Activated CD4-positive, alpha-beta memory T cell treated with anti-CD3 and anti-CD28 coated beads for 36 hours (primary cell): ENCODE measurements at places on chromosomes 7 and 10. TPM values are rescaled to one million over a fixed set of nuclear protein-coding genes. Genes with fewer than 3 reads are reported as not detected.

- no peak for DNase-seq
These were observed 3.5 kb upstream of the NACAD start for GRCh38 chr7:45092100-45092930.

- peak; percentile 24 for DNase-seq
These were observed 104.3 kb upstream of the PLXNA4 start for GRCh38 chr7:132680590-132680989.

DNA sequence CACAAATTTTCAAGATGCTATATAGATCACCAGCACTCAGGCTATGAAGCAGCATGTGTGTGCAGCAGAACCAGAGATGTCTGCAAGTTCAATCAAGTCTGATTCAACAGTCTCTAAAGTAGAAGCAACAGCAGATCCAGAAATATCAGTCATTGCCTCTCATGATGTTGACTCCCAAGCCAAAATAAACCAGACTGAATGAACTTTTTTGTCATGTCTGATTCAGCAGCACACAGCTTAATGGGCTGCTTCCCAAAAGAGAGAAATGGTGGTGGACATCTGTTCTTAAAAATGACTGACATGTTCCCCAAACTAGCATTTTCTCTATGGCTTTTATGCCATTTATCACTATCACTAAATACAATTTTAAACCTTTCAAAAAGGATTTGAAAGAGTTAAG, 53.8 kb downstream of the TMEM26 start:
- no peak for DNase-seq

- DNase-seq: no peak
These were observed 374.8 kb upstream of the AKR1E2 start for GRCh38 chr10:4450981-4451908.

DNA sequence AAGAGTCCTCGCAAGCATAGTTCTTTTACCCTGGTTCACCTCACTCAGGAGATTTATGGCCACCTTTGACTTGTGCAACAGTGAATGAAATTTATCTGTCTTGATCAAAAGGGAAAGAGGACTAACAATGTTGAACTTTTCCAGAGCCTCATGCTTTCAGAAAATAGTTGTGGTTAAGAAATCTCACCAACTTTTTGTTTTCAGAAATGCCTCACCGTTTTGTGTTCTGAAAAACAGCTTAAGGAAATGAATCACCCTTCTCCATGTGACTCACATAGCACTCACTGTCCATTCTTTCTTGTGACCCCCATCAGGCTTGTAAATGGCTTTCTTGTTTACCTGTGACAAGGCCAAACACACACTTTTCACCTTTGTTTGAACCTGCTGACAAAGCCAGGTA, 148.6 kb upstream of the FAM3C start:
- DNase-seq: no peak

DNA sequence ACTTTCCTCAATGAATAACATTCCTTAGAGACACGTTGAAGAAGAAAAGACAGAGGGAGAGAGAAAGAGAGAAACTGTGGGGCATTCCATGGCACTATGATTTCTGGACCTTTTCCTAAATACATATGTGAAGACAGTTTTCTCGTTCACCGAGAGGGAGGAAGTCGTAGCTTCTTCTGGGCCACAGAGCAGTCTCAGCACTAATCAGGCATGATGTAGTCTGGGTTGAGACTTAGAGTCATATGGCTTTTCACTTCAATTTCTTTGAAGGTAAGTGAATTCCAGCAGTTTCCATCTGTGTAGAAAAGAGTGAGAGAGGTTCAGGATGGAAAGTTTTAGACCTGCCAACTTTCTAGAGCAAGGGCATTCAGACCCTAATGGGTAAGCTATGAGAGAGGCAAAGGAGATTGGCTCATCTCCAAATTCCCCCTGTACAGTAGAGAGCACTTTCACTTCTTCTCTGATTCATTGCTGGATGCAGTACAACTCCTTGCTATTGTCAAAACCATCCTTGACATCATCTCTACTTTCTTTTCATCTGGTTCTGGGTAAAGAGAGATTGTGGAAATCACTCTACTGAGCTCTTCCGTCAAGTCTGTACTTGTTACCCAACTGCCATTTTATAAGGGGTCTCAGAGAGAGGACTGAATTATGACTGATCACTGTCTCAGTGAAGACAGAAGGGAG, 31.5 kb upstream of the OR9A4 start:
- no peak for DNase-seq

DNA sequence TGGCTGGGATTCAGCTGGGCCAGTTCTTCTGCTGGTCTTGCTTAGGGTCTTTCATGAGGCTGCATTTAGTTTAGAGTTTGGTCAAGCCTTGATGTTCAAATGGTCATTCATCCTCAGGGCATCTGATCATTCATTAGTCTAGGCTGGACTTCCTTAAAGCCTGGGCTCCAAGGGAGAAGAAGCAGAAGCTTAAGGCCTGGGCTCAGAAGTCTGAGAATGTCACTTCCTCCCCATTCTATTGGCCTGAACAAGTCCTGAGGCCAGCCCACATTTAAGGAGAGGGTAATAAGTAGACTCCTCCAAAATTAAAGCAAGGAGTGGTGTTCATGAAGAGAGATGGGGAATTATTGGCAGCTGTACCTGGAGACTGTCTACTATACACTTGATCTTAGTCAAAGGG, 193.2 kb upstream of the HABP2 start:
- DNase-seq: no peak

GRCh38 chr10:74117738-74118137, 32.9 kb downstream of the AP3M1 start:
- DNase-seq: no peak

- no peak for DNase-seq
These were observed 526 bp downstream of the SFRP5 start for GRCh38 chr10:97771055-97771891.

- DNase-seq: peak; percentile 43
These were observed 315.2 kb downstream of the GATA3 start for GRCh38 chr10:8369666-8370065.

- no peak for DNase-seq
These were observed 130.5 kb upstream of the HABP2 start for GRCh38 chr10:113422371-113422770.

DNA sequence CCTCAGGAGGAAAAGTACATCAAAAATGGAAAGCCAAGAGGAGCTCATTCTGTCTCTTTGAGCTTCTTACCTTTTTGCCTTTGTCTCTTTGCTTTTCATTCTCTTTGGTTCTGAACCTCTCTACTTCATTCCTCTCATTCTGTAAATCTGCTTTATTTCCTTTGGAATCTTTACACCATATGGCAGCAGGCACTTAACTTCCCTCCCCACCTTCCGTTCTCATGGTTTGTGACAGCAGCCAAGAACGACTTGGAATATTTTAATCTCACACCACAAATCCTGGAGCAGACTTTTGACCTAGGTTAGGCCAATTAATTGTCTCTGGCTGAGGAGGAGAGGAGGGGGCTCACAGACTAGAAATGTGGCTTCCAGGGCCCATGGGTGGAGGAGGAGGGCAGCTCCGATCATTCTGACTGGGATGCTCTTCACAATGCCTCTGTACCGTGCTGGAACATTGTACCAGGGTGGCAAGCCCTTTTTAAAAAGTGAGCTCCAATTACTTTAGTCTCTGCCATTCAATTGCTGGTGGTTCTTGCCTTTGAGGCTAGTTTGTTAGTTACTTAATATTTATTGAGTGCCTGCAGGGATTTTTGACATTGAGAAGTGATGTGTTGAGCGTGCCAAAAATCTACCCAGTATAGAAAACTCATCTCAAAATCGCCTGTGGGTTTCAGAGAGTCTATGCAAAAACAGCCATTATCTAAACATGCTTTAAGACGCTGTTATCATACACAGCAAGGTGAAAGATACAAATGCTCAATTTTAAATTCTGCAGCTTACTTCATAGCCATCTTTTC, 386.6 kb downstream of the DPP6 start:
- no peak for DNase-seq

DNA sequence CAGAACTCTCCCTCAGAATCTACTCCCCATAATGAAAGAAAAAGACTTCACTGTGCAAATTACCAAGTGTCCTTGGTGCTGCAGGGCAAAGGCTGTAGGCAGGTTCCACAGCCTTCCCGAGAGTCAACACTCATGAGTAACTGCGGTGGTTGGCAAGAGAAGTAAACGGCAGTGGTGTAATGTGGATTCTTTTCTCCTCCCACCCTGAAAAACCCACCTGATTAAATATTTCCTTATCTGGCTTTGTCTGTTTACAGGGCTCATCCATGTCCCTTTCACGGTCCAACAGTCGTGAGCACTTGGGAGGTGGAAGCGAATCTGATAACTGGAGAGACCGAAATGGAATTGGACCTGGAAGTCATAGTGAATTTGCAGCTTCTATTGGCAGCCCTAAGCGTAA, 300.9 kb downstream of the BICC1 start:
- DNase-seq: no peak

Gene CXCL12
- not detected for total RNA-seq

Gene ANKRD30A
- not detected for total RNA-seq

Gene CPA2
- total RNA-seq: 0.14 TPM

Gene FOXI2
- not detected for total RNA-seq

Gene IL6
- 2.2 TPM for total RNA-seq

Gene JCAD
- total RNA-seq: not detected

Gene CLDN4
- 0.17 TPM for total RNA-seq

Gene SUN1
- total RNA-seq: 69.9 TPM

Gene SGCE
- 0.92 TPM for total RNA-seq
